ENCODE measurements at places on chromosomes 1 and 21. TPM values are rescaled to one million over a fixed set of nuclear protein-coding genes. Genes with fewer than 3 reads are reported as not detected.
A peak's percentile ranks its signal among the peaks of the same experiment; 100 is the strongest.

GRCh38 chr1:247825362-247825761 is 1.4 kb upstream of the OR14A16 start:
- DNase-seq, result no peak
- H3K36me3 ChIP-seq, result no peaks in the 10 kb centered on the region
- no peak overlapping the region for H3K27ac ChIP-seq
- H3K27me3 ChIP-seq, result no peaks in the 10 kb centered on the region
- no peak overlapping the region for H3K4me3 ChIP-seq
- no peaks in the 10 kb centered on the region for H3K4me1 ChIP-seq

GRCh38 chr1:245025525-245025924 is 129.3 kb upstream of the KIF26B start:
- no peaks in the 10 kb centered on the region for H3K36me3 ChIP-seq
- no peaks in the 10 kb centered on the region for H3K27me3 ChIP-seq
- H3K4me3 ChIP-seq, result no peak overlapping the region
- H3K27ac ChIP-seq, result no peak overlapping the region
- no peaks in the 10 kb centered on the region for H3K4me1 ChIP-seq

GRCh38 chr1:180912211-180912800 is 391 bp upstream of the KIAA1614 start:
- no peaks in the 10 kb centered on the region for H3K4me1 ChIP-seq
- H3K27ac ChIP-seq, result peak overlapping the region; percentile 54
- no peaks in the 10 kb centered on the region for H3K27me3 ChIP-seq
- peak overlapping the region; percentile 60 for H3K4me3 ChIP-seq

DNA sequence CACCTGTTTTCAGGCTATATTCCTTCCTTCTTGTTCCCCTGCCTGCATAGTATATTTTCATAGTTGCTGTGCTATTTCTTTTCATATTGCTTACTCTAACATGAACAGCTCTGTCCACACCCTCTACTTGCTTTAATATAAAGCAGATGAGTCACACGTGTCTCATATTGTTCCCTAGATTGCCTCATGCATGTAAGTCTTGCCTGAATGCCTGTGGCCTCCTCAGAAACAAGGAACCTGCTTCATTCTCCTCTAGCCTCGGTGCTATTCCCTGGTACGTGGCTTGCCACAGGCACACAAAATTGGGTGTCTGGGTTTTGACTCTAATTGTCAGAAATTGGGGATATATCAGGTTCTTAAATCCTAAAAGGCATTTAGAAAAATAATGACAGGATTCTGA is 16.5 kb upstream of the PKP1 start:
- H3K27me3 ChIP-seq, result no peaks in the 10 kb centered on the region
- H3K4me3 ChIP-seq, result no peak overlapping the region
- H3K4me1 ChIP-seq, result no peaks in the 10 kb centered on the region
- H3K36me3 ChIP-seq, result no peaks in the 10 kb centered on the region
- H3K27ac ChIP-seq, result no peak overlapping the region
- peak; percentile 13 for DNase-seq

- peak overlapping the region; percentile 58 for H3K27ac ChIP-seq
- no peaks in the 10 kb centered on the region for H3K27me3 ChIP-seq
- peaks cover 11% of the 10 kb centered on the region for H3K4me1 ChIP-seq
- no peak for DNase-seq
Measured at GRCh38 chr21:34072145-34073031, 990 bp upstream of the MRPS6 start.

DNA sequence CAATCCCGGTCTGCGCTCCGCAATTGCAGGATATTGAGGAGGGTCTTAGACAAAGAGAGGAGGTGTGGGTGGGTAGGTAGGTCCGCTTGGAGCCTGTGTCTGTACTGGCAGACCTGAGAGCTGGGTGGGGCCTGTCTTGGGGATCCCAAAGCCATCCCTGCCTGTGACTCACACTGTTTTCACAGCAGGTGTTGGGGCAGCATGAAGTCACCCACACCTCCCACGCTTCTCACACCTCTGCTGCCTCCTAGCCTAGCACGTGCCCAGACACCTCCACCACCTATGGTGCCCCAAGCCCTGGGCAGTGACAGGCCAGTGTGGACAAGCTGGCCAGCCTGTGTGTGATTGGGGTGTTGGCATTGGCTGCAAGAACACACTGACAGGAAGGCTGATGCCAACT is 65.7 kb upstream of the ECE1 start:
- peaks cover 2% of the 10 kb centered on the region for H3K4me1 ChIP-seq
- H3K27ac ChIP-seq, result no peak overlapping the region
- no peak for DNase-seq
- H3K27me3 ChIP-seq, result no peaks in the 10 kb centered on the region

GRCh38 chr1:200038325-200038980 is 10.9 kb downstream of the NR5A2 start:
- peak overlapping the region; percentile 88 for H3K4me3 ChIP-seq
- peaks cover 89% of the 10 kb centered on the region for H3K27me3 ChIP-seq
- H3K36me3 ChIP-seq, result no peaks in the 10 kb centered on the region

DNA sequence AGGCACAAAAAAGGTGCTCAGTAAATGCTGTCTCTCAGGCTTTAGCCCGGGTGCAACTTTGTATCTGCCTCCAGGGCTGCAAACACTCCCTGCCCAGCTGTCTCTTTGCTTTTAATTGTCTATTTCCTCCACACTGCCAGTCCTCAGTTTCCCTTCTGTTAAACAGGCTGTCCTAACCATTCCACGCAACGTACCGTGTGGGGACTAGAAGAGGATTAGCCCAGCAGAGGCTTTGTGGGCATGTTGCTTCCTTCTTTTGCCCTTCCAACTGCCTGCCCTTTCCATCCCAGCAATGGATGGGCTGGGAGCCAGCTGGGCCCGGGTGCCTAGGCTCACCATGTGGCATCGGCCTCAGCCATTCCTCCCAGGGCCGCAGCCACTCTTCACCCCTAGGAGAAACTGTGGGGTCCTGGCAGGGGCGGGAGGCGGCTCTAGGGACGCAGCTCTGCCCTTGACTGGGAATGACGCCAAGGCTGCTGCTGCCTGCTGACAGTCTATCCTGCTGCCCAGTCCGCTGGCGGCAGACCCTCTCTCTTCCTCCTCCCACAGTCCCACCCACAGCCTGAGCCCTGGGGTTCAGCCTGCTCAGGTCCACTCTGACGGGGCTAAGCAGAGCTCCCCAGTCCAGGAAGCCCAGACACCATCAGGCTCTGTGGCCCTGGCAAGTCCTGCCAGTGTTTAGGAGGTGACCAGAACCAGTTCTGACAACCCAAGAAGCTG is 40.6 kb upstream of the LRP8 start:
- H3K4me3 ChIP-seq, result no peak overlapping the region
- peak; percentile 43 for DNase-seq
- H3K36me3 ChIP-seq, result no peaks in the 10 kb centered on the region

- no peak for DNase-seq
- H3K4me3 ChIP-seq, result no peak overlapping the region
- H3K27ac ChIP-seq, result no peak overlapping the region
Measured at GRCh38 chr21:23955135-23955843, 1652.0 kb downstream of the MRPL39 start.

- no peak overlapping the region for H3K27ac ChIP-seq
- no peaks in the 10 kb centered on the region for H3K36me3 ChIP-seq
- DNase-seq, result no peak
- H3K27me3 ChIP-seq, result no peaks in the 10 kb centered on the region
- peaks cover 4% of the 10 kb centered on the region for H3K4me1 ChIP-seq
Measured at GRCh38 chr21:38039369-38039768, 123.1 kb upstream of the KCNJ6 start.

The BECN2 gene
- polyA plus RNA-seq, result not detected

The ABCA4 gene
- 0.06 TPM for polyA plus RNA-seq

The MSH4 gene
- 0.03 TPM for polyA plus RNA-seq

The EXOC8 gene
- 2.0 TPM for polyA plus RNA-seq

The ST6GALNAC3 gene
- polyA plus RNA-seq, result 4.9 TPM

The CCDC190 gene
- not detected for polyA plus RNA-seq

The FAM43B gene
- 0.88 TPM for polyA plus RNA-seq

All from H1 (cell line).